ENCODE measurements at places on chromosomes 6 and 20. TPM values are rescaled to one million over a fixed set of nuclear protein-coding genes. Genes with fewer than 3 reads are reported as not detected.
A peak's percentile ranks its signal among the peaks of the same experiment; 100 is the strongest.

DNA sequence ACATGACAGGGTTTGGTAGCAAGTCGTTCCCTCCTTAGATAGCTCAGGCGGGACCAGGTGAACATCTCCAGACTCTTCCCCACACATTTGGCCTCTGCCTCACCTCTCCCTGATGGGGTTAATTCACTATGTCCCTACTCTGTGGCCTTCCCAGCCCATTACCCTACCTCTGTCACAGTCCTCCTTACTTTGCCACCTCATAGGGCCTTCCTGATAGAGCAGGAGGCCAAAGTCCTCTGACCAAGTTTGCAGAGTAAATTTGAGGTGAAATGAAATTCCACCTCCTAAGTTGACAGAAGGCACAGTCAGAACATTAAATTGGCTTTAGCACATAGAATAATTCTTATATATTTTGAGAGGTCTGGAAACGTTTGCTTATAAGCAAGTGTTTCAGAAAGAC lies 53.1 kb upstream of the ARMC2 start:
- no peak overlapping the region for H3K4me3 ChIP-seq
- no peaks in the 10 kb centered on the region for H3K27me3 ChIP-seq
- H3K36me3 ChIP-seq, result peaks cover 2% of the 10 kb centered on the region

- peaks cover 18% of the 10 kb centered on the region for H3K4me1 ChIP-seq
- DNase-seq, result no peak
- H3K27ac ChIP-seq, result no peak overlapping the region
- H3K36me3 ChIP-seq, result no peaks in the 10 kb centered on the region
Observed at GRCh38 chr6:145137425-145137824, 597.9 kb downstream of the EPM2A start.

DNA sequence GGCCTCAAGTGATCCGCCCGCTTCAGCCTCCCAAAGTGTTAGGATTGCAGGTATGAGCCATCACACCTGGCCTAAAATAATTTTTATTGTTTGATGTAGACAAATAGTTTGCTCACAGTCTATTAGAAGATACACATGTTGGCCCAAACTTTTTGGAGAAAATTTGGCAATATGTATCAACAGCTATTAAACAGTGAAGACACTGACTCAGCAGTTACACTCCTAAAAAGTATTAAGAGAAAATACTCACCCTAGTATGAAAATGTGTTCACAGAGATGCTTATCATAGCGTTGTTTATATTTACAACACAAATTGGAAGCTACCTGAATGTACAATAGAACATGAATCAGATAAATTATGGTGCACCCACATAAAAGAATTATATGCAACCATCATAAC lies 173.1 kb downstream of the WDR27 start:
- no peaks in the 10 kb centered on the region for H3K4me1 ChIP-seq
- no peak for DNase-seq
- H3K4me3 ChIP-seq, result no peak overlapping the region
- no peaks in the 10 kb centered on the region for H3K27me3 ChIP-seq
- peaks cover 4% of the 10 kb centered on the region for H3K36me3 ChIP-seq

DNA sequence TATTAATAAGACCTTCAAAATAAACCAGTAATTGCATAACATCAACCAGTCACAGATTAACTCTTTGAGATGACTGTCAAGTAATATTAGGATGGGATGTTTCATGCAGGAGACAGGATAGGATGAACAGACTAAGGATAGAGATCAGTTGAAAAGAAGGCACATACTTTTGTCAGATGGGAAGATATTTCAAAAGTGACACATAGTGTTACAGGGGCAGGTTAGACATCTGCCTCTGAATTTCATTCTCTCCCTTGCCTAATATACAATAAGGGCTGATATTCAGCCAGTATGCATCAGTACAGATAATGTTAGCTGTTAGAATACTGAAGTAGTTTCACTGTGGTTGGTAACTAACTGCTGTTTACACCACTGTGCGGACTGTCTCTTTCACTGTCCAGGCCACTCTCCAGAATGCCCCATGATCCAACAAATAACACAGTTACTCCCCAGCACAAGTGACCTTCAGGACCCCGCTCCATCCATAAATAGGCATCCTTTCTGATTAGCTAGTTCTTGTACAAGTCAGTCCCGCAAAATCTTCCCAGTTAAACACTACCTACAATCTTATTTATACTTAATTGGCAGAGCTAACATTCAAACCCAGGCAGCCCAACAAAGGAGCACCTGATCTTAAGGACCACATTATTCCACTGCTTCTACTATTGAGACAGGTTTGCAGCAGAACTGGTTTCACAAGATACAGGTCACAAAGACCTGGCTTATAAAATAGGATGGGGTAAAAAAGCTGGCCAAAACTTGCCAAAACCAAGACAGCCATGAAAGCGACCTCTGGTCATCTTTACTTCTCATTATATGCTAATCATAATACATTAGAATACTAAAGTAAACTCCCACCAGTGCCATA lies 21.9 kb upstream of the PLN start:
- peak overlapping the region; percentile 8 for H3K27ac ChIP-seq
- H3K27me3 ChIP-seq, result no peaks in the 10 kb centered on the region
- no peak for DNase-seq
- H3K4me3 ChIP-seq, result no peak overlapping the region
- peaks cover 16% of the 10 kb centered on the region for H3K4me1 ChIP-seq
- peaks cover 5% of the 10 kb centered on the region for H3K36me3 ChIP-seq

GRCh38 chr6:160376445-160376844 lies 28.3 kb downstream of the SLC22A3 start:
- H3K4me1 ChIP-seq, result peaks cover 5% of the 10 kb centered on the region
- DNase-seq, result no peak
- no peaks in the 10 kb centered on the region for H3K36me3 ChIP-seq

DNA sequence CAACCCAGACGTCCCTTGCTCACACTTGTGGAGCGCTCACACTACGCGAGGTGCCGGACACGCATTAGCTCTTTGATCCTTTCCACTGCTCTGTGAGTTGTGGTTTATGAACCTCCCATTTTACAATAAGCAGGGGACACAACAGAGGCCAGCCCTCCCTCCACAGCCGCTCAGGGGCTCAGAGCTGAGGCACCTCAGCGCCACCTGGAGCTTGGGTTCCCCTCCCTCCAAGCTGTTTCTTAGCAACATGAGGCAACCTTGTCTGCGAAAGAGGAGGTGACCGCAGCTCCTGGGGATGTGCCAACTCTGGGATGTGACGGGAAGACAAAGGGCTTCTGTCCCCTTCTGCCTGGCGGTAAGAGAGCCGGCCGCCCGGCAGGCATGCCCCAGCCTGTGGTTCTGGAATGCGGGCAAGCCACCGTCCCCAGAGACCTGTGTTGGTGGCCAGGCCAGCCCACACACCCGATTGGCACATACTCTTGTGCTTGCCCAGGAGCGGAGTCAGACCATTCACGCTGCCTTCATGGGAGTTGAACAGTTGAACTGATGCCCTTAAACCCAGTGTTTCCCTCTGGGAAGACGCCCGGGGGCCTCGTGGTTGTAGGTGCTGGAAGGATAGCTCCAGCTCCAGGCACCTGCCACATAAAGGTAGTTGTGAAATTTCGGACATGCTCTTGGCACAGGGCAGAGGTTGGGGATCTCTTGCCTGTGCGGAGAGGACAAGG lies 44.5 kb downstream of the RBM38 start:
- DNase-seq, result no peak
- no peaks in the 10 kb centered on the region for H3K4me1 ChIP-seq
- H3K27ac ChIP-seq, result no peak overlapping the region
- H3K36me3 ChIP-seq, result no peaks in the 10 kb centered on the region

GRCh38 chr6:156517088-156517487 lies 260.1 kb upstream of the ARID1B start:
- H3K27ac ChIP-seq, result no peak overlapping the region
- H3K36me3 ChIP-seq, result peaks cover 1% of the 10 kb centered on the region
- no peak for DNase-seq
- H3K4me1 ChIP-seq, result peaks cover 5% of the 10 kb centered on the region
- peaks cover 3% of the 10 kb centered on the region for H3K27me3 ChIP-seq
- H3K4me3 ChIP-seq, result no peak overlapping the region

DNA sequence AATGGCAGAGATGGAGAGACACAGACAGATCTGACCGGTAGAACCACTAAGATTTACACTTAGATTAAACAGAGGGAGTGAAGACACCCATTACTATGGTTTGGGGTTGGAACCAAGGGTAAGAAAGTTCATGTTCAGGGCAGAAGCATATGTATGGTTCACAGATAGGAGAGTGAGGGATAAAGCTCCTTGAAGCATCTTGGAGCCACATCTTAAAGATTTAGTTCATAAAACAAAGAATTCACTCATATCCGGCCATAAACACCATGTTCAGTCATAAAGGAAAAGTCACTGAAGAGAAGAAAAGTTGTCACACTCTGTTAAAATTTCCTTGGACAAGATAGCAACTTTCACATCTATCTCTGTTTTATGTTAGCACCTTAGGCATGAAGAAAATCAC lies 18.0 kb downstream of the STX7 start:
- H3K27ac ChIP-seq, result no peak overlapping the region
- H3K27me3 ChIP-seq, result no peaks in the 10 kb centered on the region
- H3K4me3 ChIP-seq, result no peak overlapping the region
- no peak for DNase-seq

GRCh38 chr6:42434237-42434636 lies 17.5 kb downstream of the TRERF1 start:
- H3K27ac ChIP-seq, result no peak overlapping the region
- H3K4me1 ChIP-seq, result peaks cover 10% of the 10 kb centered on the region
- peaks cover 17% of the 10 kb centered on the region for H3K36me3 ChIP-seq
- DNase-seq, result no peak
- H3K4me3 ChIP-seq, result no peak overlapping the region

DNA sequence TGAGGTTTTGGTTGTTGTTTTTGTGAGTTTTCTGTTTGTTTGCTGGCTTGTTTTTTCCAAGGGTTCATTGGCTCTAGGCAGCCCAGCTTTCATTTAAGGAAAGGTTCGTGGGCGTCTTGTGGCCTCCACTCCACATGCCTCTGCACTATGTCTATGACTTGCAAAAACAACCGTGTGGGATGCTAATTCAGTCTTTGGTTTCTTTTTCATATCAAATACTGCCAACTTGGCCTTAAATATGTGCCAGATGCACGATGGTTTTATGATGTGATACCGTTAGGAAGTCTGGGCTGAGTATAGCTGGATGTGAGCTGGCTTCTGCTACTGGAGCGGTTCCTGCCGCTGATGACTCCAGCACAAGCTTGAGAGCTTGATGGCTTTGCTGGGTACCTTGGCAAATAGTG lies 96.3 kb downstream of the BMP2 start:
- DNase-seq, result no peak
- H3K4me3 ChIP-seq, result no peak overlapping the region
- no peak overlapping the region for H3K27ac ChIP-seq
- H3K36me3 ChIP-seq, result no peaks in the 10 kb centered on the region

DNA sequence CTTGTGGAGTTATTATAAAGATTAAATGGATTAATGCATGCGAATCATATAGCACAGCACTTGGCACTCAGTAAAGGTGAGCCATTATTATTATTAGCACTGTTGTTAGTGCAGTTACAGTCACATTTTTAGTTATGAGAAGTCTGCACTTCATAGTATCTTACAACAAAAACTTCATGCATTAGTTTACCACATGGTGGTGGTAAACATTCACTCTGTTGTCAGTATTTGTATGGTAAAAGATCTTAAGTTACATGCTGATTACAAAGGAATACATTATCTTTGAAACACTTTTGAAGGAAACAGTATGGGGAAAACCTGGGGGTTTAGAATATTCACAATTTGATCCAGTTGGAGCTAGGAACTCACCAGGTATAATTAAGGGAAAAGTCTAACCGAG lies 20.8 kb downstream of the TMEM14A start:
- peaks cover 3% of the 10 kb centered on the region for H3K4me1 ChIP-seq
- DNase-seq, result no peak
- no peak overlapping the region for H3K27ac ChIP-seq
- H3K36me3 ChIP-seq, result peaks cover 3% of the 10 kb centered on the region
- no peaks in the 10 kb centered on the region for H3K27me3 ChIP-seq
- no peak overlapping the region for H3K4me3 ChIP-seq

DNA sequence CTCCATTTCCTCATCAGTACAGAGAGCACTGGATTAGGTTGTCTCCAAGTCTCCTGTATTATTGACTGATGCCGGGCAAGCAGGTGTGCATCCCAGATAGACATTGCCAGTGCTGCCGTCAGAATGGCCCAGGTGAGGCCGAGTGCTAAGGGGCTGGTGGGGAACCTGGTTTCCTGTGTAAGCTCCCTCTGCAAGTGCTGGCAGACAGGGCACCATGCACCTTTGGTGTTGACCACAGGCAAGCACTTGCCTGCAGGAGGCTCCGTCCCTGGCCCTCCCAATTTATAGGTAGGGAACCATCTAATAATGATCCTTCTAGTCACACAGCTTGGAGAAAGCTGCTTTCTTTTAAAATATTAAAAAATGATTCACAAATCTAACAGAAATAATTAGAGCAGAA lies 747 bp downstream of the GABRR1 start:
- no peak overlapping the region for H3K27ac ChIP-seq
- no peaks in the 10 kb centered on the region for H3K4me1 ChIP-seq
- no peak for DNase-seq
- H3K4me3 ChIP-seq, result no peak overlapping the region
- H3K36me3 ChIP-seq, result no peaks in the 10 kb centered on the region

GRCh38 chr6:137866914-137867684 lies at the start of gene TNFAIP3:
Gene TNFAIP3, plus strand, starts transcription at chr6:137867259. Its CDS starts 3,969 bp downstream, at chr6:137871228.
- peak within 1 kb of the TSS; percentile 88 for H3K4me3 ChIP-seq
- peak; percentile 85 for DNase-seq
- H3K27me3 ChIP-seq, result peaks cover 48% of the 10 kb centered on the region
- peak within 1 kb of the TSS; percentile 94 for H3K27ac ChIP-seq
- H3K36me3 ChIP-seq, result peaks cover 1% of the 10 kb centered on the region
- H3K4me1 ChIP-seq, result peaks cover 9% of the 10 kb centered on the region

DNA sequence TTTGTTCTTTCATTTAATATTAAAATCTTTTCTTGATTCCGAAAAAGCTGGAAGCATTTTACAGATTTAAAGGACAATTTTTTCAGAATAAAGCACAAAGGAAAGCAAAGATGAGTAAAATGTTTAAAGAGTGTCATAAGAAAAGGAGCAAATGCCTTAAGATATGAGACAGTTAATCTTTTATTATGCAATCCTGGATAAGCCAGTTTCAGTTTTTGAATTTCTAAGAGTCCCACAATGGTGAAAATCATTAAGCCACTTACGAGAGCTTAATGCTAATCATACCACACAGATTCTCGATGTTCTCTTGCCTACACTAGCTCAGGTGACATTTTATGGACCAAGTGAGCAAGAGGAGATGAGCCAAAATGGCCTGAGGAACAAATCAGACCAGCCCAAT lies 103.7 kb upstream of the RNF217 start:
- H3K27me3 ChIP-seq, result no peaks in the 10 kb centered on the region
- no peak for DNase-seq
- no peak overlapping the region for H3K4me3 ChIP-seq

DNA sequence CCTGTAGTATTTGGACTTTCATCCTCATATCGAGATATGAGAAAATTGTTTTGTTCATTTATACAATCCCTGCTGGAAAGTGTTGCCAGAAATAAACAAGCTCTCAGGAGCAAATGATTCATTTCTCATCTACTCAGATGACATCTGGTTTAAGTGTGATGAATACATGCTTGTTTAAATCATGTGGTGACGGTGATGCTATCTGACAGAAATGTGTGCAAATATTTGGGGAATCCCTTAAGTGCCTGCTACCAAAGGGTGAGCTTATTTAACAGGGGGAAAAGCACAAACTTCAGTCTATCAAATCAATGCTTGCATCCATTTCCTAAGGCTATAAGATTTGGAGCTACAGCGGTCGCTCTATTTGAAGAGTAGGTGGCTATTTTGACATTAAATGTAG lies 368.3 kb upstream of the SASH1 start:
- H3K27me3 ChIP-seq, result peaks cover 3% of the 10 kb centered on the region
- peaks cover 18% of the 10 kb centered on the region for H3K4me1 ChIP-seq
- H3K27ac ChIP-seq, result no peak overlapping the region
- no peak overlapping the region for H3K4me3 ChIP-seq
- no peaks in the 10 kb centered on the region for H3K36me3 ChIP-seq

Gene GPR6
- not detected for total RNA-seq

Gene NUS1
- 29.7 TPM for total RNA-seq

Gene OLIG3
- not detected for total RNA-seq

Measured in progenitor cell of endocrine pancreas (in vitro differentiated cells).